ENCODE measurements at places on chromosomes 11 and 22.

- no peak for DNase-seq
Observed at GRCh38 chr22:40867109-40867508, 5.2 kb upstream of the DNAJB7 start.

GRCh38 chr11:24687531-24688147 is 190.8 kb downstream of the LUZP2 start:
- DNase-seq = no peak

GRCh38 chr11:91239359-91239758 is 985.3 kb upstream of the FAT3 start:
- DNase-seq = no peak

GRCh38 chr11:82229341-82229740 is 504.3 kb downstream of the FAM181B start:
- no peak for DNase-seq

- no peak for DNase-seq
Observed at GRCh38 chr22:49124608-49125007, 703.1 kb downstream of the BRD1 start.

- DNase-seq = peak; percentile 22
Observed at GRCh38 chr22:17477391-17477833, 85.9 kb upstream of the SLC25A18 start.

DNA sequence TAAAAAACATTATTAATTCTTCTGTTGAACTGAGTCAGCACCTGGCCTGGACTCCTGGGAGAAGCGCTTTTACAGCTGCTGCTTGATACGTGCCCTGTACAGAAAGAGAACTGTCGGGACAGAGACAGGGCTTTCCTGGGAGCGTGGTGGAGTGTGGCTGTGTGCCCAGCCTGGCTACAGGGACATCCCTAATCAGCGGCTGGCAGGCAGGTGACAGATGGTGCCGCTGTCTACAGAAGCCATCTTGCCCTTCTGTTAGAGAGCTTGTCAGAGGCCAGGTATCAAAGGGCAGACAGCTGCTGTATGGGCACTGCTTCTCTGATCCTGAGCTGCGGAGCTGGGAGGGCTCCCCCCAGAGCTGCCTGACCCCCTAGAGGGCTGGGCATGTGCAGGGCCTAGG is 361.8 kb downstream of the TENM4 start:
- peak; percentile 9 for DNase-seq

GRCh38 chr11:59960502-59961381 is 3.1 kb upstream of the OOSP4A start:
- DNase-seq = no peak

DNA sequence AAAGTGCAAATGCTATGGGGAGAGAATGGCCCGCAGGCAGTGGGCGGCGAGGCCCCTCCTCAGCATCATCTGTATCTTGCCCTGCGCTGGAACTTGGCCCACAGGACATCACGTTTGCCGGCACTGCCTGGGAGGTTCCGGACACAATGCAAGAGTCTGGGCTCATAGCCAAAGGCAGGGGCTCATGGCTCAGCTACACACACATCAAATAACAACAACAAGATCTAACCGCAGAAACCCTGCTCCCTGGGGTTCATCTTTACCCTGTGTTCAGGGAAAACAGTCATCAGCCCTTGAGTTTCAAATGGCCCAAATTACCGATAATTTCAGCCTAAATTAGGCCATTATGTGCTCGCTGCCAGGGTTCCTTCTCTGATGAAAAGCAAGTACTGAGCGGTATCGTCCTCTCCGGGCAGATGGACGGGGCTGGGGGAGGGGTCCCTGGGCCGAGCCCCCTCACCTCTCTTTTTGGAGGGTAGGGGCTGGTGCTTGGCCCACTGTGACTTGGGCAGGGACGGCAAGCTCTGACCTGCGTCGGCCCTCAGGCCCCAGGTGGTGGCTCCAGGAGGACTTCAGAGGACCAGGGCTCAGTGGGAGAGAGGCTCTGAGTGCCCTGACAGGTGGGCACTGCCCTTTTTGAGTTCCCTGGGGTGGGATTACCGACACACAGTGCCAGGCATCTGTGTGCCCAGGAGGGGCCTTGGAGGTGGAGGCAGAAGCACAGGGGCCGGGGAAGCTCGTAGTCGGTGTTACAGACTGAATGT is 25.0 kb upstream of the GAL start:
- no peak for DNase-seq

GRCh38 chr22:29814003-29814402 is 24.1 kb downstream of the ASCC2 start:
- DNase-seq = no peak

DNA sequence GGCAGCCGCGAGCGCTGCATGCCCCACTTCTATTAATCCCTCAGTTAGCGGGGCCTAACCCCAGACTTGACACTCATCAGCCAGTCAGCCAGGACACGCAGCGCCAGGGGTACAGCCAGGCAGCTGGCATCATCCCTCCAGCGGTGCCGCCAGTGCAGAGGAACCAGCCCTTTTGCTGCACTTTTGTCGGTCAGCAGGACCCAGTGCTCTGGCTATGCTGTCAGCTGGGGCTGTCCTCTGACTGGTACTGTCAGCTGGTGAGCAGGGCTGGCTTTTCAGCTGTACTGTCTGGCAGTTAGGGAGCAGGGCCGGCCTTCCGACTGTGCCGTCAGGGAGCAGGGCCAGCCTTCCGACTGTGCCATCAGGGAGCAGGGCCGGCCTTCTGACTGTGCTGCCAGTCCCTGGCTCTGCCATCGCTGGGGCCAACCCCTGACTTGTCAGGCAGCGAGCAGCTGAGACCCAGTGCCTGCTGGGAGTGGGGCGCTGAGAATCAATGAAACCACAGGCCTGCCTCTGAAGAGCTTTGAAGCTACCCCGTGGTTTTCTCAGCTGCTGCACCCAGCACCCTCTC is 115.4 kb downstream of the KIAA1671 start:
- DNase-seq = no peak

GRCh38 chr11:102367364-102367763 is 20.4 kb downstream of the BIRC2 start:
- no peak for DNase-seq

DNA sequence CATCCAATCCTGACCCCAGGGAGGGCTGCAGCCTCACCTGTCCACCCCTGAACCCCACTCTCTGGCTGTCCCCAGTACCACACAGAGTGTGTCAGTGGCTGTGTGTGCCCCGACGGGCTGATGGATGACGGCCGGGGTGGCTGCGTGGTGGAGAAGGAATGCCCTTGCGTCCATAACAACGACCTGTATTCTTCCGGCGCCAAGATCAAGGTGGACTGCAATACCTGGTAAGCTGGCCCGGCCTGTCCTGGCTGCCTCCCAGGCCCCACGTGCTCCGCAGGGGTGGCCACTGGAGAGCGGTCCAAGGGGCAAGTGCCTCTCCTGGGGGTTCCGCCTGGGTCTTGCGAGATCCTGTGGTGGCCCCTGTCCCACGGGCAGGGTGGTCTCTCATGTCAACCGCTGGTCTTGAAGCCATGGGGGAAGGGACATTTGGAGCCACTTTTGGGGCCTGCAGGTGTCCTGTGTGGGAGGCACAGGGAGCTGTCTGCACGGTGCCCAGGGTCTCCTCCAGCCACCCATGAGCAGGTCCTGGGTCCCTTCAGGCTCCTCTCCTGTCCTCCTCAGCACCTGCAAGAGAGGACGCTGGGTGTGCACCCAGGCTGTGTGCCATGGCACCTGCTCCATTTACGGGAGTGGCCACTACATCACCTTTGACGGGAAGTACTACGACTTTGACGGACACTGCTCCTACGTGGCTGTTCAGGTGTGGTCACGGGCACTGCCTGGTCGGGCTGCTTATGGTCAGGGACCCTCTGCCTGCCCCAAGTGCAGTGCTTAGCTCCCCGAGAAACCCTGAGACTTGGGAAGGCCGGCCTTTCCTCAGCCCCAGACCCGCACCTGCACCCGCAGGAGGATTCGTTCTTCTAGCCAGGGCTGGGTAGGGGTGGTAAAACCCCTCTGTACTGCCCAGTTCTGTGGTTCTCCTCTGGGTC is 11.8 kb downstream of the MUC2 start:
- DNase-seq = no peak

Measured in cerebellar nuclear complex (tissue), 1 donor.